ENCODE measurements at places on chromosomes 6 and 20.

GRCh38 chr20:22577515-22578220, 6.7 kb downstream of the FOXA2 start:
- DNase-seq: peak; percentile 68

DNA sequence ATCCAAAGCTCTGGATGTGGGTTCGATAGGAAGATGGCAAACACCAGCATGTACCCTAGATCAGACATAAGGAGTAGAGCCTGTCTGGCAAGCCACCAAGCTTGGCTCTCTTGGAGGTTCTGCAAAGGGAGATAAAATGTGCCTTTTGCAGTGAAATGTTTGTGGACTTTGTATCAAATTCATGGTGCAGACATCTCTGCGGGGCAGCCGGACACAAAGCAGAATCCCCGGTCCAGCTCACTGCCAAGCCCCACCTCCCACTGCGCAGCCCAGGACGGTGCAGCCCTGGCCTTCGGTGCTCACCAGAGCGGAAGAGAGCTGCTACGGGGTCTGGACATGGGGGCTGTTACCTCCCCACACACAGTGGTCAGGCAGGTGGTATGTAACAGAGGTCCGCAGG, 333.6 kb upstream of the JARID2 start:
- no peak for DNase-seq

GRCh38 chr6:122621638-122622037, 11.4 kb downstream of the PKIB start:
- DNase-seq: no peak

GRCh38 chr20:48962976-48963771, 41.7 kb downstream of the ARFGEF2 start:
- DNase-seq: no peak

GRCh38 chr6:5279891-5280338, 18.6 kb downstream of the FARS2 start:
- no peak for DNase-seq

- DNase-seq: no peak
Observed at GRCh38 chr20:18802012-18802634, 11.5 kb upstream of the SCP2D1 start.

DNA sequence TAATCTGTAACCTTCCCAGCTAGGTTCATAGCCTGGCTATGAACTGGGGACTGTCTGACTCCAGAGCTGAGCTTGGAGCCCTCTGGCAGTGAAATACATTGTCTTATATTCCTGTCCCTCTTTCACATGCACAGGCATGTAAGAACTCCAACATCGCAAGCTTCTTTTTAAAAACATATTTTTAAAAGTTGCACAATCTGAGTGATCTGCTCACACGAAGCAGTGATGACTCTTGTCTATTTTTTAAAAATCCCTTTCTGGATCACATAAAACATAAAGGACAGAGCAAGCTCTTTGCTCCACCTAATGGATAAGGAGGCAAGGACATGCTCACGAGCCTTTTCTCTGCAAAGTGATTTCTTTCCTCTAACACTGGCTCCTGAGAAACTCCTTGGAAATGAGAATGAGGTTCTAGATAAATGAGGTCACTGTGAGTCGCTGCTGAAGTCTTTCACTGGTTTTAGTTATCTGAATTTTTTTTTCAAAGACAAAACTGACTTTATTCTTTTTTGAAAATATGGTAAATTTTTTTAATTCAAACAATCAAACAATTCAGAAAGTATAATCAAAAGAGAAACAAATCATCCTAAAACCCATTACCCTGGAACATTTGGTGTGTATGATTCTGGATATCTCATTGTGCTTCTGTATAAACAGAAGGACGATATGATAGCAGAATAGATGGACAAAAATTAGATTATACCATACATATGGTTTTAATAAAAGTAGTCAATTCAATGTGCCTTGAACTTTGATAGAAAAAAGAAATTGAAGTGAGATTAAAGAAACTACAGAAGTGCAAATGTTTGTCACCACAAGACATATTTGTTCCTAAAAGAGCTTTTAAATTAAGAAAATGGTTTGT, 30.8 kb downstream of the IL20RA start:
- peak; percentile 32 for DNase-seq

DNA sequence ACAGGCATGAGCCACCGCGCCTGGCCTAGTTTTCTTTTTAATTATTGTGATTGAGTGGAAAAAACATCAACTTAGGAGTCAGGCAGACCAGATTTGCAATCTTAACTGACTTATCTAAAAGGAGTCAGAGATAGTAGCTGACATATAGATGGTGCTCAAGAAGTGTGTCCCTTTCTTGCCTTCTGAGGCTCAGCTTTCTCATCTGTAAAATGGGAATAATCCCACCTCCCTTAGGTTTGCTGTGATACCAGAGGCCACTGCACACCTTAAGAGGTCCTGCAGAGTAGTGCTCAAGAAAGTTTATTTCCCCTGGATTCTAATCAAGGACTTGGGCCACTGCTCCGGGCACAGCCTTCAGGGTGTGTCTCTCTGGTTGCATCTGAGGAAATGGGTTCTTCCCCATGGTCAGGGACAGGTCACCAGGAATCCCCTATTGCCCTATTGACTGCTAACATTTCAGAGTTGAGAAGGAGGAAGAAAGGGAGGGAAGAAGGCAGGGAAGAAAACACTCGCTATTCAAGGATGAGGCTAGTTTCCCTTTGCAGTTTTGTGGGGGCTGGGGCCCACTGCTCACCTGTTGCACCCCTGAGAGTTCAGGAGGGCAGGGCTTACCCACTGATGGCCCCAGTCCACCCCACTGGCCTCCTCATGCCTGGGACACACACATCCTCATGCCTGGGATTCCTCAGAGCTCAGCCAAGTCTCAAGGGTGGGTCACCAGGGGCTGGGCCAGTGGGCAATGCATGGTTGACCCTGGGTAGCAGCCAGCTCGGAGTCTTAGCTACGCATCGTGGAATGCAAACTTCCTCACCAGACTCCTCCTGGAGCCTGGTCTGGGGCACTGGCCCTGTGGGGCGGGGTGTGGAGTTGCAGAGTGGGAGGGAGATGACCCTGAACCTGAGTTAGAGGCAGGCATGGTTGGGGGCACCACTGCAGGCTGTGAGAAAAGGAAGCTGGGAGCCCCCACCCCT, 21.2 kb downstream of the C6orf132 start:
- DNase-seq: peak; percentile 21

DNA sequence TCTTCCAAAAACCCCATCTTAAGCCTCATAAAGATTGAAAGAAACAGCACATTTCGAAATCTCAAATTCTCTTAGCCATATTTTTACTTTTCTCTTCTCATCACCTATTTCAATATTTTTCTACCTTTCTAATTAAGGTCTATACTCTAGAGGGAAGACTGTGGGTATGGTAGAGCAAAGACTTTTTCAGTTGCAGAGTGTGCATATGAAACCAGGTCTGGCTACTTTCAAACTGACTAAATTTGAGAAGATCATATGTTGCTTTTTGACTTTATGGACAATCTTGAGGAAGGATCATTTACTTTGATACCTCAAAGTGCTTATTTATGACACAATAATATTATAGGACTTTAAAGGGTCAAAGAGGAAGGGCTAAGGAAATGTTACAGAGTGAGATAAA, 20.7 kb downstream of the FILIP1 start:
- DNase-seq: no peak

Data from ELF-1 (cell line).